ENCODE measurements at places on chromosomes 7 and 10.
A peak's percentile ranks its signal among the peaks of the same experiment; 100 is the strongest.

DNA sequence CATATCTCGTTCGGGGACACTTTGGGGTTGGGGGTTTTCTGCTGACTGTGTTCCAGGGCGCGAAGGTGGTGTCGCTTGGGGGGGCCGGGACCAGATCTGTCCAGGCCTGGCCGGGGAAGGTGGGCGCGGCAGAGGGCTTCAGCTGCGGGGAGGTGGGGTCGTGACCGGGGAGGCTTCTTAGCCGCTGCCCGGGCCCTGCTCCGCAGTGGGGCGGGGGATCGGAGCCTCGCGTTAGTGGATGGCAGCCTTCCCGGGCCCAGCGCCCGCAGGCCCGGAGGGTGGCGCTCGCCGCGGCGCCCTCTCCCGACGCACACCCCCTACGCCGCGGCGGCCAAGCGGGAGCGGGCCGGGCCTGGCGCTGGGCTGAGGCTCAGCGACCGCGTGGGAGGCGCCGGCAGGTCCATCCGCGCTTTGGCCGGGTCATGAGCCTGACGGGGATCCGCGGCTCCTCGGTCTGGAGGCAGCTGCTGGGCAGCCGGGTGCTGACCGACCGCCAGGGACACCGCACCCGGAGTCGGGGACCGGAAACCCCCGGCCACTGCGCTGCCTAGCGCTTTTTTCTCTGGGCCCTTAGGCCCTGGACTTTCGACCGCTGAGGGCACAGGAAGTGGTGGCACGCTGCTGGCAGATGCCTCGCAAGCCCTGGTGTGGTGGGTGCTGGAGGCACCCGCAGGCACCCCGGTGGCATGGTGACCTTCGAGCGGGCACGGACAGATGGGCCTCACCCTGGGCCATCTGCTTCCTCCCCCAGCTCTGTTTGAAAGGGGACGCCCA is 1.2 kb downstream of the AGAP3 start:
- peak; percentile 57 for DNase-seq

DNA sequence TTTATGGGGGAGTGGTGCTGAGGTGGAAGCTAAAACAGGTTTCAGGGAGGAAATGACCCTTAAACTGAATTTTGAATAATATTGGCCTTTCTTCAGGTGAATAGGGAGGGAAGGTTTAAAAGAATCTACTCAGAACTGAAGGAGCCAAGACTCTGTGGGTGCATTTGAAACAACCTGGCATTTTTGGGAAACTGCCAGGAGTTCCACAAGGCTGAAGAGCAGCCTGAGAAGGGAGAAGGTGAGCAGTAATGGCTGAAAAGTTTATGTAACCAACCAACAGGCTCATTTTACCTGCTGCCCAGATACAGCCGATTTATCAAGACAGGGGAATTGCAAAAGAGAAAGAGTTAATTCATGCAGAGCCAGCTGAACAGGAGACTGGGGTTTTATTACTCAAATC is 4.0 kb upstream of the PANK1 start:
- DNase-seq: no peak

GRCh38 chr10:17365402-17365801 is 89.0 kb downstream of the ST8SIA6 start:
- DNase-seq: no peak

GRCh38 chr10:71451754-71452153 is 55.0 kb downstream of the CDH23 start:
- DNase-seq: no peak

DNA sequence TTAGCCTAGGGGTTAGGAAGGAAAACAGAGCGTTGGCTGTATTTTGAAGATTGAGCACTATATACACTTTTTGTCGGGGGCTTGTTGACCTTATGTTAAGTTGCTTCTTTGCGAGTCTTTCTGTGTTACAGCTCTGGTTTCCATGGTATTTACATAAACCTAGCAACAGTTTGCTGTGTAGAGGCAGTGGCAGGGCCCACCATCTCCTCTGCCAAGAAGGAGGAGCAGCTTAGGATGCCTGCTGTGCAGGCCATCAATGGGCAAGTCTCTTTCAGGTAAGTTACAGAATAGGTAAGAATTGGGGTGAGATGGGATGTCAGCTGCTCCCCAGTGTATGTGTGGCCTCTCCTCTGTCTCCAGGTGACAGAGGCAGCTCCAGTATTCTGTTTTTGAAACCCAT is 485.5 kb downstream of the LRMDA start:
- DNase-seq: no peak

DNA sequence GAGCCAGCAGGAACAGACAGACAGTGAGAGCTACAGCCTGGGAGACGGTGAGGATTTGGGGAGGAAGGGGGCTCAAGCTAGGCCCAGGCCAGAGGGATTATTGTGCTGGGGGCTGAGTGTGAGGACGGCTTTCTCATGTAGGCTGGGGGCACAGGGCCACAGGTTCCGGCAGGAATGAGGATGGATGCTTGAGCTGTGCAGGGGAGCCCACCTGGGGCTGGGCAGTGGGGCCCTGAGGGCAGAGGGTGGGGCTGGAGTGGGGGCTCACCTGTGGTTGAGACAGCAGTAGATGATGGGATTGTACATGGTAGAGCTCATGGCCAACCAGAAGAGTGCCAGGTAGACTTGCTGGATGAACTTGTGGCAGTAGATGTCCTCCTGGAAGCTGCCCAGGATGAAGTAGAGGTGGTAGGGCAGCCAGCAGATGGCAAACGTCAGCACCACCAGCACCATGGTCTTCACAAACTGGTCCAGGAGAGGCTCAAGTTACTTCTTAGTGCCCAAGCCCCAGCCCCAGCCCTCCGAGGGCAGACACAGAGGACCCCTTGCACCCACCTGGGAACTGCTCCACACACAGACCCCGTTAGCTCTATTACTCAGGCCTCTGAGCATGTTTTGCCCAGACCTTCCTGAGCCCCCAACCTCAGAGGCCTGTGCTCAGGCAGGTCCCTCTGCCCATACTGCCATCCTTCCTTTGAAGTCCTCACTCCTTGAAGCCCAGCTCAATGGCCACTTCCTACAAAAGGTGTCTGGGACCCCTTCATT is 9.7 kb downstream of the TACR2 start:
- no peak for DNase-seq

- no peak for DNase-seq
Observed at GRCh38 chr10:76126607-76127527, 695.4 kb downstream of the LRMDA start.

GRCh38 chr7:9507290-9507689 is 1073.9 kb downstream of the NXPH1 start:
- DNase-seq: no peak

DNA sequence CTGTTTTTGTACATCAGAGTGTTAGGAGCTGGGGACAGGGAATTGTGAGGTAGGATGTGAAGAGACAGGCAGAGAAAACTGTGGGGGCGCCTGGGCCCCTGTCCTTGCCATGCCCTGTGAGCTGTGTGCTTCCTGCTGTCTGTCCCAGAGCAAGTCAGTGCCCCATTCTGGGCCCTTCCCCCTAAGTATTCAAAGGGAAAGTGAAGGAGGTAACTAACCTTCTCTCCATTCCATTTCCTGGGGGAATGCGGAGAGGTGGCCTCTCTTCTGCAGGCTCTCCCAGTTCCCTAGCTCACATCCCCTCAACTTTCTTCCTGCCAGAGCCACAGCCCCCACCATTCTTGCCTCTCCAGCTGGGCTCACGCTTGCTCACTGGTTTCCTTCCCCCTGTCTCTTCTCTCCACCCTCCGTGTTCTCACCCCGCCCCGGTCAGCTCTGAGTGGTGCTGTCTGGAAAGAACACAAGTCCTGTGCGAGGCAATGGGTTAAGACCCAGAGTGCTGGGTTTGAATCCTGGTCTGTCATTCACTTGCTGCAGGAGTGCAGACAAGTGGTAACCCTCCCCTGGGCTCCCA is 9.7 kb upstream of the VSIR start:
- no peak for DNase-seq

DNA sequence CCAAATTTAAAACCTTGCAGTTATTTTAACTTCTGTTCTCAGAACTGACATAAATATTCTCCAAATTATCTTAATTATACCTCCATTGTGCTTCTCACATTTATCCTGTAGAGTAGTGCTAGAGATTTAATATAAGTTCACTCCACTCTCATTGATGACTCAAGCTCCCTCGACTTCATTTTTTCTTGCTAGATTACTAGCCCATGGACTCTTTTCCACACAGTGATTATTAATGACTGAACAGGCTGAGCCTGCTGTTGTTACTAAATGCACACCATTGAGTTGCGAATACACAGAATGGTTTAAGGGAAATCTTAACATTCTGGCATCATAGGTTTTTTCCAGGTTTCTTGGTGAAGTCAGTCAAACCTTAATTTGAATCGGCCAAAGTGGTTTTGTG is 179.5 kb upstream of the AKR1E2 start:
- no peak for DNase-seq

GRCh38 chr10:33271969-33272583 is 62.4 kb downstream of the NRP1 start:
- DNase-seq: no peak

- peak; percentile 52 for DNase-seq
Observed at GRCh38 chr7:130960208-130960988, 226.4 kb upstream of the KLF14 start.

- DNase-seq: no peak
Observed at GRCh38 chr10:120632047-120632446, 175.0 kb downstream of the PLPP4 start.

GRCh38 chr7:4809091-4809591 is 33.7 kb downstream of the AP5Z1 start:
- peak; percentile 52 for DNase-seq

- no peak for DNase-seq
Observed at GRCh38 chr10:61751599-61751998, 88.9 kb downstream of the CABCOCO1 start.

GRCh38 chr10:14579405-14579804 is 195.3 kb downstream of the FAM107B start:
- DNase-seq: no peak
